ENCODE measurements at places on chromosomes 12 and 14. TPM values are rescaled to one million over a fixed set of nuclear protein-coding genes. Genes with fewer than 3 reads are reported as not detected.

The FLVCR2 gene
- total RNA-seq, result 34.7 TPM

GRCh38 chr14:97719931-97720330 lies 922.7 kb downstream of the VRK1 start:
- no peak for DNase-seq

DNA sequence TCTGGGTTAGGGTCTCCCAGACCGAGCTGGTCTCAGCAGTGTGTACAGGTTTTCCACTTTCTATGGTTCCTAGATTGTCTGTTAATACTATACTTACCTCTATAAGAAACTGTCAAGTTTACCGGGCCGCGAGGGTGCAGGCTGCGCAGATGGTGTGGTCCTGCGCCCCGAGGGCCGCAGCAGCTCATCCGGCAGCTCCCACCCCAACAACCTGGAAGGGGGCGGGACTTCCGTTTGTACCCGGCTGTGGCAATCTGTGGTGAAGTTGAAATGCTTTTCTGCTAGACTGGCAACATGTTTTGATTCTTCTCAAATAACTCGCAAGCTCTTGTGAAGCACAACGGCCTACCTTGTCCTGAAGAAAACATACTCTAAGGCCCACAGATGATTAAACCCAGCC lies at the start of gene CLEC9A:
TSS of gene CLEC9A (plus strand) at position 237 of the 400 bp plus-strand sequence. CDS start 22,006 bp downstream, outside the sequence.
- DNase-seq, result no peak

DNA sequence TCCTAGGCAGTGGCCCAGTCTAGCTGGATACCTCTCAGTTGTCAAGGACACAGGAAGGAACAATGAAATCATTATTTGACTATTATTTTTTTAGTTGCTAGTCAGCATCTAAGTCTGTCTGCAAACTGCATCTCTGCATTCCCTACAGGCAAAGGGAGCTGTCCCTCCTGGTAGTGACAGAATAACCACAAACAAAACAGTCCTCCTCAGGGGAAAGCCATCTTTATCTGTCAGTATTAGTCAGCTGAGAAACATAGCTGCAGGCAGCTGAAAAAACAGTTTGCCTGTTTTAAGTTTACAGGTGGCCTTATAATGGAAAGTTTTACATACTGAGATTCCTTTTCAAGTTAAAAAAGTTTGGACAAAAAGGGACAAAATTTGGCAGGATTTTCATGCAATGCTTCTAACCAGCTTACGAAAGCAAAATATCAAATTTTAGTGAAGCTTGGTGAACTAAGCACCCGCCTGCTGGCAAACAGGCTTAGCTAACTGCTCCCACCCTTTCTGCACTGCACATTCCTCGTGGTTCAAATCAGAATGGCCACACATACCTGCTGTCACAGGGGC lies 29.5 kb downstream of the SLC25A21 start:
- no peak for DNase-seq
